LoVo (cell line): ENCODE measurements at places on chromosomes 1 and 21.

DNA sequence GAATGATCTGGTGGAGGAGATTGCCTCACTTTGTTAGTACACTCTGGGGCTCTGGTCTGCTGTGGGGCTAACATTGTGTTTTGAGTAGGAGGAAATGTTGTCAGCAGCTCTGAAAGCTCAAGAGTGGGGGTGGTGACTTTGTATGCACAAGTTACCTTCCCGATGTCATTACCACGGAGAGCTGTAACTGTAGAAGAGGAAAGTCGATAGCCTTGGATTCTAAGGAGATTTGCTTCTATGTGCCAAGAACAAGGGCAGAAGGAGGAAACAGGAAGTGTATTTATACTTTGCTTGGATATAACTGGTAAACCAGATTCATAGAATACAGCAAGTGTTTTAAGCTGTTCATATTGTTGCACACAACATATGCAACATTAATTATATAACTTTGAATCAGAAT is 196.1 kb downstream of the AMY1C start:
- no peak for DNase-seq

DNA sequence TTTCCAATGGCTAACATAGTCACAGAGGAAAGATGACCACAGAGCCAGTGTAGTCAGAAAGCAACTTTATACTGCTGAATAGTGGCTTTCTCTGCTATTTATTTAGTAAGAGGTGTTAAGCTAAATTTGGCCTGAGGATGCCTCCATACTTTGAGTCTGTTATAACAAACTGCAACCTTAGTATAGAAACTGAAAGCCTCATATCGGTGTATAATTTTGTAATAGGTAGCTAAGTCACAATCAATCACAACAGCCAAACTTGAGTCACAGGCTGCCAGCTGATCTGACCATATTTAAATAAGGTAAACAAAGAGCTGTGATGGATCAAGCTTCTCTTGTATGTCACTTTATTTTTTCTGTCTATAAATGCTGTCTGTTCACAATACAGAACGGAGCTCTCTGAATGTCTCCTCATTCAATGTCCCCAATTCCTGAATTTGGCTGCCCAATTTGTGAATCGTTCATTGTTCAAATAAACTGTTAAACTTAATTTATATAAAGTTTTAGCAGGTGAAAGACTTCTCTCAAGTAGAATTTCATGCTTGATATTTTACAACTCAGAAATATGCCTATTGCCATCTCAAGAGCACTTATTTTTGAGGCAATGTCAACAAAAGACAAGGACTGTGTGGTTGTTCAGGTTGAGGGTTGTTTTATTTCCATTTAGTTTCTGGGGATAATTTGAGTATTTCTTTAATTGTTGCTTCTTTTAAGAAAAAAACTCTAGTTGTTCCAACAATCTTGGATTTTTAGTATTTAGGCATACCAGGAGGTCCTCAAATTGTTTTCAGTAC is 339.7 kb upstream of the B3GALT2 start:
- no peak for DNase-seq

DNA sequence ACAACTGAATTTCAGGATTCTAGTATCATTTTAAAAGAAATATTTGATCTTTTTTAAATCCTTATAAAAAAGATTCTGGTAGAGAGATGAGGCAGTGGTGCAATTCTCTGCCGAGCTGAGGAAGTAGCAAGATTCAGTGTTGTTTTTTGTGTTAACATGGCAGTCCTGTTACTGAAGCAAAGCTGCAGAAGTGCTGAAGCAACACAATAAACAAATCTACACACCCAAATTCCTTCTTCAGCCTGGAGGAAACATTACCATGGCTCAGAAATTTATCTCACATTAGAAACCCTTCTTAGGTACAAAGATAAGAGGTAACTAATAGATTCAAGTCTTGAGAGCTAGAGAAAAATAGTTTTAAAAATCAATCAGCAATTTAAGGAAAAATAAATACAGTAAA is 216.0 kb downstream of the DENND1B start:
- DNase-seq: no peak

DNA sequence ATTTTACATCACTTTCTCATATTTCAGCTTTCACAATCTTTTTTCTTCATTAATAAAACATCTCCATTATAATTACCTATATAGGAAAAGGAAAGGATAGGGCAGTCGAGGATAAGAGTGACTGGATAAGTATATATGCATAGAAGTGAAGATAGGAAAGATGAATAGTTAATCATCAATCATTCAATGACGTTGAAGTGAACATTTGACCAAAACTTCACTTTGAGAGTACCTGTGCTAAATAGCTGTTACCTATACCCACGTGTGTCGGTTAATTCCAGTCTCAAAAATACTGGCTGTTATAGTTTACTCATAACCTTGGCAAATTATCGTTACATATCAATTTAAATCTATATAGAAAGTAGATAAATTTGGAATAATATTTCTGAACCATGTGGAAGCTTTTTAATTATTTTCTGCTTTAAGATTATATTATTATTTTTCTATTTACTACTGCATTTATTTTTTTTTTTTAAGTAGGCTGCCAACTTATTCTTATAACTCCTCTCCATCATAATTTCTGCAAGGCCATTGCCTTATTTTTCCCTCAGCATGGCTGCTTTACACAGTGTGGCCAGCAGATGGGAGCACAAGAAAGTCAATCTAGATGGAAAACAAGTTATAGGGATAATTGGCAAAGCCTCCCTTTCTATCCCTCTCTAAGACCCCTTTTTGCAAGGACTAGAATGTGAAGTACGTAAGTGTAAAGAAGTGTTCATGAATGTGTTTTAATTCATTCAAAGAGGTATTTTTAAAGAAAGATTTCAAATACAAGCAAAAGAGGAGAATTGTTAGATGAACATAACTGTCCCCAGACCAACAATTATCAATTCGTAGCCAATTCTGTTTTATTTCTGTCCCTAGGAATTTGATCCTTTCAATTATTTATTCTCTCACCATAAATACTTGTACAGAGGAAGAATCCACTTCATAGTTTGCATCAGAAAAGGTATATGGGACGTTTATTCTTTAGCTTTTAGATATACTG is 290.4 kb downstream of the KCNT2 start:
- peak; percentile 29 for DNase-seq

DNA sequence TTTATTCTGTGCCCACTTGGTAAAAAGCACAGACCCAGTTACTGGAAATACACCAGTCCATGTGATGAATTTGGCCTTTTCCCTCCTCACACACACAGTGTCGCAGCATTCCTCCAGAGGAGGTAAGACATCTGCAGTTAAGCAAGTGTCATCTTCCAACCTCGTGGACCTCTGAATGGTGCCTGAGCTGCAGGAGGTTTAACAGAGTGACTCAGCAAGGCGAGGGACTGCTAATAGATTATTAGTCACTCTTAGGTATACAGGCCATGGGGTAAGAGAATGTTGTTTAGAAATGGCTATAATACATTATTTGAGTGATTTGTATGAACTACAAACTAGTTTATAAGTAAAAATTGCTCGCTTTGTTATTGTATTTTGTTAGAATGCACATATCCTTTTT is 8.6 kb upstream of the LRRC8B start:
- DNase-seq: peak; percentile 31

DNA sequence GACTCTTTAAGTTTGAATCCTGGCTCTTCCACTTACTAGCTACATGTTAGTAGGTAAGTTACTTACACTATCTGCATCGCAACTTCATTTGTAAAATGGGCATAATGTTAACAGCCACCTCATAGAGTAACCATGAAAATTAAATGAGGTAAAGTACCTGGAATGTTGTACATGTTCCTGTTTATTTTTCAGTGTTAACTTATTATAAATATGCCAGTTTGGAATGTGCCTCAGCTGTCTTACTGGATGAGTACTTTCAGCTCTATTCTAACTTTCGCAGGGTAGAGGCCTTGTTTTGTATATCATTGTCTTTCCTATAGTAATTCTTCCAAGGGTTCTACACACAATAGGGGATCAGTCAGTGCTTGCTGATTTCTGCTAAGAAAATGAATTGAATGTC is 167.4 kb downstream of the DUSP10 start:
- DNase-seq: no peak

DNA sequence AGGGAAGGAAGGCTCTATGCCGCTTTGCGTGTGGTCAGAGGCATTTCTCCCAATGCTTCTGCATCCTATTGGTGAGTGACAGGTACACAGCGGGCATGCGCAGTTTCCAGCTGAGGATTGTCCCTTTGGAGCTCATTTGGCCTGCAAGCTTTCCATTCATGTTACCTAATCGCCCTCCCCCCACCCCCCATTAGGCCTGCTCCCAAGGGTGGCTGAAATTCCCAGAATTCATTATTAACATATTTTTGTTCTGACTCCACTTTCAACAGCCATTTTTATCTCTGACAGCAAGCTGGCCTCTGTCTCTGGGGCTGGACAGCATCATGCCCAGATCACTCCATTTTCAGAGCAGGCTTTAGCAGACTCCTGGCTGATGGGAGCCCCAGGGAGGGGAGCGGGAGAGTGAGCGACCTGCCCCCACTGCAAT is 25.6 kb downstream of the MIS18A start:
- DNase-seq: no peak

DNA sequence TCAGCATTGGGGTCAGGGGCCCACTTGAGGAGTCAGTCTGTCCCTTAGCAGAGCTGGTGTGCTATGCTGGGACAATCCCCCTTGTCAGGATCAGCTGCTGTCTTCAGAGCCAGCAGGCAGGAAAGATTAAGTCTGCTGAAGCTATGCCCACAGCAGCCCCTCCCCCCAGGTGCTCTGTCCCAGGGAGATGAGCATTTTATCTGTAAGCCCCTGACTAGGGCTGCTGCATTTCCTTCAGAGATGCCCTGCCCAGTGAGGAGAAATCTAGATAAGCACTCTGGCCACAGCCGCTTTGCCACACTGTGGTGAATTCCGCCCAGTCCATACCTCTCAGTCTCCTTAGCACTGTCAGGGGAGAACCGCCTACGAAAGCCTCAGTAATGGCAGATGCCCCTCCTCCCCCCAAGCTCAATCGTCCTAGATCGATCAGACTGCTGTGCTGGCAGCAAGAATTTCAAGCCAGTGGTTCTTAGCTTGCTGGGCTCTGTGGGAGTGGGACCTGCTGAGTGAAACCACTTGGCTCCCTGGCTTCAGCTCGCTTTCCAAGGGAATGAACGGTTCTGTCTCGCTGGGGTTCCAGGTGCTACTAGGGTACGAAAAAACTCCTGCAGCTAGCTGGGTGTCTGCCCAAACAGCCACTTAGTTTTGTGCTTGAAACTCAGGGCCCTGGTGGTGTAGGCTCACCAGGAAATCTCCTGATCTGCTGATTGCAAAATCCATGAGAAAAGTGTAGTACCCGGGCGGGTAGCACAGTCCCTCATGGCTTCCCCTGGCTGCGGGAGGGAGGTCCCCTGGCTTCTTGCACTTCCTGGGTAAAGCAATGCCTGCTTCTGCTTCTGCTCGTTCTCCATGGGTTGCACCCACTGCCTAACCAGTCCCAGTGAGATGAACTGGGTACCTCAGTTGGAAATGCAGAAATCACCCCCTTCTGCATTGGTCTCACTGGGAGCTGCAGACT is 25.1 kb upstream of the TP53BP2 start:
- no peak for DNase-seq

GRCh38 chr1:13807209-13807608 is 107.2 kb downstream of the PRDM2 start:
- DNase-seq: no peak

DNA sequence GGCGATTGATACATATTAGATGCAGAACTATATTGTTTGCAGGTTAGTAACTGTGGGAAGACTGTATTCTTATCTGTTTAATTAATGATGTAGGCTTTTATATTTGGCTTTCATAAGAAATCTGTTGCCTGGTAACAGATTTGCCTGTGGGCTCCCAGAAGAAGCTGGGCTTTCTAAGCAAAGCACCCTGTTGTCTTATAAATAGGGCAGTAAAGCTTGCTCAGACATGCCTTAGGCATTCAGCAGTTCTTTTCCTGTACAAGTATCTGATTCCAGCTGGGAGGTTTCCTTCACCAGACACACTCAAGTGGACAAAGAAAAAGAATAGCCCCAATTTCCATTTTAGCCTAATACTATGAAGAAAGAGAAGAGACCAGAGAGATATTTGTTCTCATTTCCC is 524.0 kb downstream of the LRRIQ3 start:
- no peak for DNase-seq

- no peak for DNase-seq
Measured at GRCh38 chr1:157960773-157961172, 32.7 kb upstream of the KIRREL1 start.

GRCh38 chr1:176141449-176141848 is 65.6 kb downstream of the COP1 start:
- DNase-seq: no peak

GRCh38 chr1:202710070-202711045 is at the start of gene SYT2:
TSS of gene SYT2 (minus strand) at chr1:202710454. CDS start at chr1:202605772, 104,682 bp downstream.
- DNase-seq: no peak

GRCh38 chr1:207009182-207009850 is 23.2 kb downstream of the C1orf116 start:
- DNase-seq: no peak

GRCh38 chr1:232385221-232385620 is 244.7 kb downstream of the SIPA1L2 start:
- DNase-seq: no peak

GRCh38 chr1:163842571-163842970 is 520.8 kb downstream of the NUF2 start:
- DNase-seq: no peak

DNA sequence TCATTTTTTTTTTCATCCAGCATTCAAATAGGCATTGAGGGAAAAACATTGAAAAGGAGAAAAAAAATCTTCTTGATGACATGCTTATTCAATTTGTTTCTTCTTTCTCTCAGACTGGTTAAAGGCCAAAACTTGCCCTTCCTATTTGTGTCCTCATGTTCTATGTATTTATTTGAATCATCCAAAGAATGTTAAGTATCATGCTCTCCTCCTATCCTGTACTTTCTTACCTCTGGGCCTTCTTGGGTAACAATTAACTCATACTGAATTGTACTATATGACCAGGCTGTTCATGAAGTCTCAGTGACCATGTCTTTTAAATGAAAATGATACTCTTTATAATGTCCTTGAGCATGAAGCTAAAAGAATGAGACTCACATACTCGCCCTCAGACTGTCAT is 36.5 kb upstream of the DENND1B start:
- no peak for DNase-seq

DNA sequence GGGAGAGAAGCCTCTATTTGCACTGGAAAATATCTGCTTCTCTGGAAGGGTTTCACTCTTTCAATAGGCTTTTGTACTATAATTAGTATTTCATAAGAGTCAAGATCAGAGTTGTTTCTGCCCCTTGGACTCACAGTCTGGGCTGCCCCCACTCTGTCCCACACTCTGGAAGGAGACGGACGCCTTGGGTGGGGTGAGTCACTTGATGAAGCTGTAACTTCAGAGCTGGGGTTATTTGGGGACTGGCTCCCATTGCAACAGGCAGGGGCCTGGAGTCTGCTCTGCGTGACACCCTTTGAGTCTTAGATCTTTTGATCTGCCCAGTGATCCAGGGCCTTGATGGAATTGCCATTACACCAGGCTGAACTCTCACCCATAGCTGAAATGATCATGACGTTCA is 4.0 kb upstream of the KCNA10 start:
- DNase-seq: no peak

- DNase-seq: peak; percentile 69
Measured at GRCh38 chr1:211476200-211476849, 15.6 kb downstream of the RD3 start.

GRCh38 chr1:156726549-156727226 is 1.6 kb upstream of the METTL25B start:
- peak; percentile 37 for DNase-seq
